IgD-negative memory B cell (primary cell): ENCODE measurements at places on chromosomes 5 and 9. TPM values are rescaled to one million over a fixed set of nuclear protein-coding genes. Genes with fewer than 3 reads are reported as not detected.

SLC25A46 gene
- polyA plus RNA-seq: 21.9 TPM

CDO1 gene
- polyA plus RNA-seq: not detected

MLANA gene
- not detected for polyA plus RNA-seq

GADD45G gene
- polyA plus RNA-seq: 1.1 TPM

FAM169A gene
- 1.6 TPM for polyA plus RNA-seq

ZNF883 gene
- polyA plus RNA-seq: 1.2 TPM

KCNMB1 gene
- polyA plus RNA-seq: not detected

PRUNE2 gene
- polyA plus RNA-seq: not detected

ITK gene
- 5.6 TPM for polyA plus RNA-seq

GRXCR2 gene
- polyA plus RNA-seq: not detected

POLR1E gene
- polyA plus RNA-seq: 13.7 TPM

SLC45A2 gene
- polyA plus RNA-seq: not detected

SOHLH1 gene
- not detected for polyA plus RNA-seq

FXN gene
- 44.7 TPM for polyA plus RNA-seq

PCDHGC3 gene
- polyA plus RNA-seq: 3.9 TPM

DEPDC1B gene
- polyA plus RNA-seq: 0.23 TPM

NUTM2F gene
- not detected for polyA plus RNA-seq

LCN9 gene
- not detected for polyA plus RNA-seq

FLT4 gene
- polyA plus RNA-seq: 0.56 TPM

S1PR3 gene
- polyA plus RNA-seq: not detected

RMND5B gene
- 43.0 TPM for polyA plus RNA-seq

IRX4 gene
- not detected for polyA plus RNA-seq

LMX1B gene
- polyA plus RNA-seq: not detected

PRR16 gene
- polyA plus RNA-seq: not detected

DENND4C gene
- 15.2 TPM for polyA plus RNA-seq

CER1 gene
- polyA plus RNA-seq: not detected

HSPB3 gene
- not detected for polyA plus RNA-seq

NAIP gene
- 2.1 TPM for polyA plus RNA-seq

WDR38 gene
- not detected for polyA plus RNA-seq

SLC6A18 gene
- not detected for polyA plus RNA-seq

IFNA10 gene
- polyA plus RNA-seq: not detected

SHISAL2B gene
- polyA plus RNA-seq: not detected

SLC34A3 gene
- not detected for polyA plus RNA-seq

ARHGEF37 gene
- 0.36 TPM for polyA plus RNA-seq

RAB3C gene
- 1.7 TPM for polyA plus RNA-seq

CCDC180 gene
- not detected for polyA plus RNA-seq

SH3GL2 gene
- not detected for polyA plus RNA-seq

LYSMD3 gene
- 8.2 TPM for polyA plus RNA-seq

SPINK5 gene
- polyA plus RNA-seq: not detected

ENHO gene
- not detected for polyA plus RNA-seq

LCN1 gene
- not detected for polyA plus RNA-seq

SLC6A3 gene
- polyA plus RNA-seq: not detected

CCT5 gene
- polyA plus RNA-seq: 180 TPM

FAM200C gene
- polyA plus RNA-seq: 0.64 TPM

FOXI1 gene
- polyA plus RNA-seq: not detected

ZNG1F gene
- 6.3 TPM for polyA plus RNA-seq

NIM1K gene
- polyA plus RNA-seq: not detected
